Stimulated activated CD4-positive, alpha-beta T cell treated with anti-CD3 and anti-CD28 coated beads, Interleukin-1b, Interleukin-23, amount 100 ng/mL, for 1 hour (primary cell): ENCODE measurements at places on chromosomes 4 and X.

- no peak for DNase-seq
These were observed 78.1 kb downstream of the HTRA3 start for GRCh38 chr4:8347660-8348059.

- DNase-seq, result no peak
These were observed 81.3 kb downstream of the HMGN5 start for GRCh38 chrX:81120258-81120935.

GRCh38 chr4:89403826-89404225, 96.2 kb upstream of the GPRIN3 start:
- DNase-seq, result no peak

- no peak for DNase-seq
These were observed 22.8 kb downstream of the SMS start for GRCh38 chrX:21963269-21963668.

GRCh38 chr4:1043651-1044468, 32.4 kb downstream of the FGFRL1 start:
- DNase-seq, result no peak

DNA sequence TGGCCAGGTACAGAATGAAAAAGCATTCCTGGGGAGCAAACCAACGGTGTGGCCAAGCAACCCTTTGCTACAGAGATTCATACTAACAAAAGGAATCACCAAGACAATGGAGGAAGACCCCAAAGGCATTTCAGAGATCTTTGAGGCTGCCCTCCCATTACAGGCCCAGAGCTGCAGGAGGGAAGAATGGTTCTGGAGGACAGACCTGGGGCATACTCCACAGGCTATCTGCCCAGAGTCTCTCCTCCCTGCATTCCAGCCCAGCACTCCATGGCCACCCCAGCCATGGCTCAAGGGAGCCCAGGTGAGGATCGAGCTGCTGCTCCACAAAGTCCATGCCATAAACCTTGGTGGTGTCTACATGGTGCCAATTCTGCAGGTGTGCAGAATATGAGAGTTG, 81.9 kb downstream of the ATP11C start:
- no peak for DNase-seq
